ENCODE measurements at places on chromosomes 13 and 19.

- peak; percentile 68 for DNase-seq
Measured at GRCh38 chr19:7004313-7004931, 16.8 kb downstream of the MBD3L2B start.

DNA sequence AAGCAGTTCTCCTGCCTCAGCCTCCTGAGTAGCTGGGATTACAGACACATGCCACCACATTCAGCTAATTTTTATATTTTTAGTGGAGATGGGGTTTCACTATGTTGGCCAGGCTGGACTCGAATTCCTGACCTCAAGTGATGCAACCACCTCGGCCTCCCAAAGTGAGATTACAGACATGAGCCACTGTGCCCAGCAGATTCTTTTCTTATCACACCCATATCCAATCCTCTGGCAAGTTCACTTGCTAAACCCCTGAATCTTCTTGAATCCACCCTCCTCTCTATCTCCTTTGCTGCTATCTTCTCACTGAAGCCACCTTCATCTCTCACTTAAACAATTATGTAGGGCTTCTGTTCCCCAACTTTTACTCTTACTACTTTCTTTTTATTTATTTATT is 17.5 kb downstream of the TMEM143 start:
- DNase-seq: no peak

DNA sequence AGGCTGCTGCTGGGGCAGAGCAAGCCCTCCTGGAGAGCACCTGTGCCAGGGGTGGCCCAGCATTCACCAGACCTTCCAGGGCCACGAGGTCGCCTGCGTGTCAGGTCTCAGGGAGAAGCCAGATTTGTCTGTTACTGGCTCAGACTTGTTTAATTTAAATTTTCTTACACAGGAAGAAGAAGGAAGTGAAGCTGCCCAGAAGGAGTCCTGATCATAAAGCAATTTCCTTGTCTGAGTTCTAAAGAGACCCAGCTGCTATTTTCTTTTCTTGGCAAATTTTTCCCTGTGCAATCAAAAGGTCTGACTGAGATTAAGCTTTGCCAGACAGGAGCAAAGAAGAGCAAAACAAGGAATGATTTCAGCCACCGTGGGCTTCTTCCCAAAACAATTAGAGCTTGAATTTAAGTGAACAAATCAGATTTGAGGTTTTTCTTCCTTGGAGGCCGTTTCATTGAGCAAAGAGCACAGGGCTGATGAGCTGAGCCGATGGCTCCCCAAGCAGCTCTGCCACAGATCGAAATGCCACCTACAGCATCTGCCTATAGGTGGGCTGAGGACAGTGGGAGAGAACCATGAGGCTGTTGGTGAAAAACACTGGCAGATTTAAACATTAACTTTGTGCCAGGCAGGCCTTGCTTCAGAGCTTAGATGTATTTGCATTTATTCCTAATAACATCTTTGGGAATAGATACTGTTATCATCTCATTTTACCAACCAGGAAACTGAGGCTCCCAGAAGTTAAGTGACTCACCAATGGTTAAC is 40.1 kb downstream of the HSPH1 start:
- no peak for DNase-seq

DNA sequence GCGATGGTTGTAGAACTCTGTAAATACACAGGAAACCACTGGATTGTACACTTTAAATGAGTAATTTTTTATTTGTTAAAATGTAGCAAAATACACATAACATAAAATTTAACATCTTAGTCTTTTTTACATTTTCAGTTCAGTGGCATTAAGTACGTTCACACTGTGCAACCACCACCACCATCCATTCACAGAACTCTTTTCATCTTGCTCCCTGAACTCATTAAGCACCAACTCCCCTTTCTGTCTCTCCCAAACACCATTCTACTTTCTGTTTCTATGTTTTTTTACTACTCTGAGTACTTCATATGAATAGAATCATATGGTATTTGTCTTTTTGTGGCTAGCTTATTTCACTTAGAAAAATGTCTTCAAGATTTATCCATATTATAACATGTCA is 2.7 kb upstream of the UBL3 start:
- DNase-seq: no peak

DNA sequence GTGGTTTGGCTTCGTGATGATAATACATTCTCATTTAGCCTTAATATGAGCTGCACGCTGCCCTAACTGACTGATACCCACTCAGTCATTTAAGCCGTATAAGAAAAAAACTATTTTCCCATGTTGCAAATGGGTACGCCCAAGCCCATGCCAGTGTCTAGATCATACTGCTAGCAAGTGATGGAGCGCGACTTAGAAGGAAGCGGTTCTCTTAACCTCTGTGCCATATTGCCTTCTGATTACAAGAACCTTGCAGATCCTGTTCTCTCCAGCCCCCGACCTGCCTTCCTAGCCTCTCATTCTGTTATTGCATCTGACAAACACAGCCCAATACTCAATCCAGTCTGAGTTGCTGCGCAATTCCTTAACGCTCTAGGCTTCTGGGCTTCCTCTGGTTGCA is 603 bp downstream of the GPALPP1 start:
- DNase-seq: no peak

DNA sequence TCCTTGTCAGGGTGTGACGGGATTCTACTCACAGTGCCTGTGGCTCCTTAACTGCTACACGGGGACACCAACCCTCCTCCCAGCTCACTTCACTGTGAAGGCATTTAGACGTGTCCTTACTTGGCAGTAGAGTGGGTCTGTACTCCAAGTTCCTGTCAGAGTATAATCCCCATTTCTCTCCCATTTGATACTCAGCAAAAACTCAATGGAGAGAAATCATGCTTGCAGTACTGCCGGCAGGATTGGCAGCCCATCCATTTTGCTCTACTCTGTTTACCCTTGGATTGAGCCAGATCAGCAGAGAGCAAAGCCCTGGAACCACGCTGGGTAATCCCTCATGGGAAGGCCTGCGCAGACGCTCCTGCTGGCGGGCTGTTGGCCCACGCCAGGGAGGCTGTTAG is 28.9 kb downstream of the ARL11 start:
- no peak for DNase-seq

DNA sequence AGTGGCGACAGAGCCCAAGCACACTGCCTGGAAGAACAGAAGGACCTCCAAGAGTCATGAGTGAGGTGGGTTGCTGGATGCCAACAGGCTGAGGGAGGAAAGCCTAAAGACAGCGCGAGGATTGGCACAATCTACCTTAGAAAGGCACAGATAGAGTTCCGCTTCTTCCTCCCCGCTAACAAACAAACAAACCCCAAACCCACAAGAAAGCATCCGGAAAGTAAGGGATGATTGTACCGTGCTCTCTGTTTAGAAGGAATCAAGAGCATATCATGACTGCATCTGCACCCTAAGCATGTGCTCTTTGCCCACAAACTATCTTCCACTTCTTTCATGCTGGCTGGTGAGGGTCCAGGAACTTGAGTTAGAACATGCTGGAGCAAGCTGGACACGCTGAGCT is 233.0 kb upstream of the KLF12 start:
- no peak for DNase-seq

GRCh38 chr13:63463782-63464610 is 2048.3 kb upstream of the PCDH20 start:
- DNase-seq: no peak

DNA sequence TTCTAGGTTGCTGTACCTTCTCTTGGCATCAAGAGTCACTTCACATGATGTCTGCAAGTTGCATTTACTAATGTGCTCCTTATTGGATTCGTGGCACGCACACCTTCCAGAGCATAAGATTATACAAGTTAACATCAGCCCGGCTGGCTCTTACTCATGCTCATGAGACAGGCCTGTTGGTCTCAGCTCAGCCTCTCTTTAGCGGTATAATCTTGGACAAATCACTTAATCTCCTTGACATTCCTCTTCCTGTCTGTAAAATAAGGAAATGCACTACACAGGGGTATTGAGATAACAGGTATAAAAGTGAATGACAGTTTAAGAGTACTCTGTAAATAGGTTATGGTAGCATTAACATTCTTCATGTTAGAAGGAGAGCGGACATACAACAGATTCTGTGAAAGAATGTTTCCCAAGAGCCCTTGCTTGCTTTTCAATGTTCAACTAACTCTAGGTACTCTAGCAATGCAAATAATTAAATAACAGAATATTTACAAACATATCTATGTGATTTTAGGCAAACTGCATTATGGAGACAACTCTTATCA is 181.1 kb downstream of the FGF14 start:
- DNase-seq: no peak

DNA sequence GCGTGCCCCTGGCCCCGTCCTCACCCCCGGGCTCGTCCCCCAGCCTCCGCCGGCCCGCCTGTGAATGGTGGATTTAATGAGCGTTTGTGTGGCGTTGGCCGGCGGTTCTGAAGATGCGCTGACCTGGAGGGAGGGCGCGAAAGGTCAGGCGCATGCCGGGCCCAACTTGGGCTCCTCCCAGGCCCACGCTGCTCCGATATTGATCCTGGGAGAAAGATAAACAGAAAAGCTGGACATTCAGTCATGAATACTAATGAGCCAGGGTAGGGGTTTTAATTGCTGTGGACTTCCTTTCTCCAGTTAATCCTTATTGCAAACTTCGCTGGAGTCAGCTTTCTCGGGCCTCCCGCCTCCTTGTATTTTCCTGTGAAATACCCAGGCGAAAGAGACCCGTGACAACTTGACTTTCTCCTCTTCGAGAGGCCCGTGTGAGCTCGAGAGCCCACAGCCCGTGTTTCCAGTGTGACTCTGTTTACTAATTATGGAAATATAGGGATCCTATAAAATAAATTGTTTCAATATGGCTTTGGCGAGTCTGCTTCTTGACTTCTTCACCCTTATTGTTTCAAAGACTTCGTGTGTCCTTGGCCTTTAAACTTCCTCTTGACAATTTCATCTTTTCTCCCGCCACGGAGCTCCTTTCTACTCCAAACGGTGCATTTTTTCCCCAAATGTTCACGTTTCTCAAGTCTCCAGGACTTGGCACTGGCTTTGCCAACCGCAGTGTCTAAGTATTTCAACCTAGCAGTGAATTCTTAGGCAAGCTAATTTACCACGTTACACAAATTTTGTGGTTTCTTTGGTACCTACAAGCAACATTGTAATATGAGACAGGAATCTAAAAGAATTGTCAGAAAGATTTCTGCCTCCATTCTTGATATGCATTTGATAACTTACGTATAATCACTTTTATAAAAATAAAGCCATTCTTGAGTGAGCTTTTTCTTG is 10.5 kb downstream of the ZIC2 start:
- no peak for DNase-seq

- DNase-seq: no peak
Measured at GRCh38 chr19:3494559-3494958, 5.9 kb downstream of the DOHH start.

GRCh38 chr13:58994777-58995176 is 1169.0 kb downstream of the DIAPH3 start:
- no peak for DNase-seq

GRCh38 chr19:51754109-51754508 is 2.4 kb upstream of the FPR1 start:
- DNase-seq: no peak

GRCh38 chr13:48839171-48839570 is 136.5 kb upstream of the FNDC3A start:
- no peak for DNase-seq

DNA sequence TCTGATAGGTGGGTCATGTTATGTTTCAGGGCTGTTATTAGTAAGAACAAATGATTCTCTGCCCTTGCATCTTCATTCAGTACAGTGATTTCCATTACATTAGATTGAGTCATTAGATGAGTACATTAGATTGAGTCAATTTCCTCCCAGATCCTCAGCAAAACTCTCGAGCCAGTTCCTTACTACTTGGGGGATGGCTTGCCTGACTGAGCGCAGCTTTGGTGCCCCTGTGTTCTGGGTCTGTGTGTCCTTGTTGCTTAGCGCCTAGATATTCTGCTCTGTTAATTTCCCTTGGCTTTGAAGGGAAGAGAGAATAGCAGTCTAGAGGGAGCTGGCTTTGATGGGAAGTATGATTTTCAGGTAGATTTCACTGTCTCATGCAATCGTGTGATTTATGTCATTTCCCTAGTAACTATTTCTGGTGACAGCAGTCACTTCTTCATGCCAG is 19.1 kb upstream of the SCEL start:
- DNase-seq: no peak

- DNase-seq: peak; percentile 96
Measured at GRCh38 chr13:95608640-95609323, 35.7 kb downstream of the DZIP1 start.

GRCh38 chr19:48543121-48543710 is 8.8 kb upstream of the SULT2B1 start:
- no peak for DNase-seq

DNA sequence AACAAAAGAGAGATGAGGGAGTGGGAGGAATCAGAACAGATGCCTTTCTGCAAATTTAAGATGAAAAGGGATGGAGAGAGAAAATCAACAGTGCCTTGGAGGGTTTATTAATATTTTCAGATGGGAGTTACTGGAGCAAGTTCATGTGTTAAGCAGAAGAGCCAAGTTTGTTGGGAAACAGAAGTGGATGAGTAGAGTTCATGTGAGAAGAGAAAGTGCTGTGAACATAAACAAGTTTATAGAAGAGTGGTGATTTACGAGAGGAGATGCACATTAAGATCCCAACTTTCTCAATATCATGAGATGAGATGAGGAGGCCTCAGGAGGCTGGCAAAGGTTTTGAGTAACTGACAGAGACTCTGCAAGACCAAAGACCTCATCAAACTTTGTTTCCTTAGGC is 274.1 kb upstream of the HTR2A start:
- no peak for DNase-seq

- DNase-seq: no peak
Measured at GRCh38 chr19:1811942-1812425, at the start of gene ATP8B3. Gene ATP8B3, minus strand, starts transcription at chr19:1812276. Its CDS starts 540 bp downstream, at chr19:1811736.

DNA sequence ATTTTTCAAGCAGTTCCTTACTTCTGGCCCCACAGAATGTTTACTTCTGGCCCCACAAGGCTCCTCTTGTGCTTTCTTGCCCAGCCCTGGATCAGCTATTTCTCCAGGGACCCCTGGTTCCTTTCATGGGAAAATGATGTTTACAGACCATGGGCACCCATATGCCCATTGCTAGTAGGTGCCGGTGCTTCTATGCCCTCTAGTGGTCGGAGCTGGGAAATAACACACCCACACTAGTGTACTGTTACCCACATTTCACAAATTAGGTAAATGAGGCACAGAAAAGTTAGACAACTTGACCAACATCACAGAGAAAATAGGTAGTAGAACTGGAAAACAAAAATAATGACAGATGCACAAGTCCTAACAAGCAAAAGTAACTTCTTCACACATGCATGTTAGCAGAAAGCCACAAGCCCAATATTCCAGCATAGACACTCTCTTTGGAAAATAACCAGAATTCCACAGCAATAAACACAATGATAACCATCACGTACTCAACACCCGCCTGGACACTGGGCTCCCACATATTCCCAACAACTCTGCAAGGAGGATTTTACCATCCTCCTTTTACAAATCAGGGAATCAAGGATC is 1.3 kb upstream of the CEACAM6 start:
- peak; percentile 60 for DNase-seq

DNA sequence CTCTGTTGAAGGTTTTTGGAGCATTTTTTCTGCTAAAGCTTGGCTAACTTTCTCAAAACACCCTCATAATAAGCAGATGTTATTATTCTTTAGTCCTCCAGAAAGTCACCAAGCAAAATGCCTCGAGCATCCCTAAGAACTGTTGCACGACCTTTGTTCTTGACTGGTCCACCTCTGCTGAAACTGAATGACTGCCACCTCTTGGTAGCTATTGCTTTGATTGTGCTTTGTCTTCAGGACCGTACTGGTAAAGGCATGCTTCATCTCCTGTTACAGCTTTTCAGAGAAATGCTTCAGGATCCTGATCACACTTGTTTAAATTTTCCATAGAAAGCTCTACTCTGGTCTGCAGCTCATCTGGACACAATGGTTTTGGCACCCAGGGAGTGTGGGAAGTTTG is 254.8 kb downstream of the DCT start:
- DNase-seq: no peak
